ENCODE measurements at places on chromosomes 13 and 19.

DNA sequence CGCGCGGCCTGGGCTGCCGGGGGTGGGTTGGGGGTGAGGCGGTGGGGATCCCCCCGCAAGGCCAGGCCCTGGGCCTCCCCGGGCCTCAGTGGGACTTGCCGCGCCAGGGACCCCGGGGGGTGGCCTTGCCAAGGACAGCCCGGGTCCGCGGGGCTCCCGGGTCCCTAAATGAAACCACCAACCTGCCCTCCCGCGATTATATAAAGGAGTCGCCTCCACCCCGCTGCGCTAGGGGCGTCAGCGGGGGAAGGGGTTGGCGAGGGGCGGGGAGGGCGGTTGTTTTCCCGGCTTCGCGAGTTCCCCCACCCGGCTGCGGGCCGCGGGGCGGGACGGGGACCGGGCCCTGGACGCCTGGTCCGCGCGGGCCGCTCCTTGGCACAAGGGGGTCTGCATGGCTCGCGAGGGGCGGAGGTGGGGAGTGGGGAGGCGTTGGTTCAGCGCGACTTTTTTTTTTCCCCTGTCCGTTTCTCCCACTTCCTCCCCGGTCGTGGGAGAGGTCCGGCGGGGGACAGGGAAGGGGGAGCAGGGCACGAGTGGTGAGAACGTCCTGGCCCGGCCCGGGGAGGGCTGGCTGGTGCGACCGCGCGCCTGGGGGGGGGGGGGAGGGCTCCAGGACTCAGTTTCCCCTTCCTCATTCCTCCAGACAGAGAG is 822 bp upstream of the ZBTB7A start:
- no peak for DNase-seq

DNA sequence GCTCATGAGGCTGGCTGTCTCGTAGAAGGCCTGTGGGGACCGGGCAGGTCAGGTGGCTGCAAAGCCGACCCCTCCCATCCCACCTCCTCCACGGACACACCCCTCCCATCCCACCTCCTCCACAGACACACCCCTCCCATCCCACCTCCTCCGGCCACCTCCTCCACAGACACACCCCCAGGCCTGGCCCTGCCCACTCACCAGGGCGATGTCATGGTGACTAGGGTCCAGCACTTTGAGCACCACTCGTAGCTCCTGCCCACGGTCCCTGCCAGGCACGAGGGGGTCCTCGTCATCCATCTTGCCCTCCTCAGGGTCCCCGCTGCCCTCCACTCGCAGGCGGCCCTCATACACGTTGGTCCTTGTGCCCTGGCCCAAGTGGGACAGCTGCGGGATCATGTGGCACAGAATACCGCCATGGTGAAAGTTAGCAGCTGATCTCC is 18.8 kb downstream of the TYK2 start:
- DNase-seq: no peak

GRCh38 chr19:43773725-43774102 is 7.1 kb downstream of the KCNN4 start:
- no peak for DNase-seq

DNA sequence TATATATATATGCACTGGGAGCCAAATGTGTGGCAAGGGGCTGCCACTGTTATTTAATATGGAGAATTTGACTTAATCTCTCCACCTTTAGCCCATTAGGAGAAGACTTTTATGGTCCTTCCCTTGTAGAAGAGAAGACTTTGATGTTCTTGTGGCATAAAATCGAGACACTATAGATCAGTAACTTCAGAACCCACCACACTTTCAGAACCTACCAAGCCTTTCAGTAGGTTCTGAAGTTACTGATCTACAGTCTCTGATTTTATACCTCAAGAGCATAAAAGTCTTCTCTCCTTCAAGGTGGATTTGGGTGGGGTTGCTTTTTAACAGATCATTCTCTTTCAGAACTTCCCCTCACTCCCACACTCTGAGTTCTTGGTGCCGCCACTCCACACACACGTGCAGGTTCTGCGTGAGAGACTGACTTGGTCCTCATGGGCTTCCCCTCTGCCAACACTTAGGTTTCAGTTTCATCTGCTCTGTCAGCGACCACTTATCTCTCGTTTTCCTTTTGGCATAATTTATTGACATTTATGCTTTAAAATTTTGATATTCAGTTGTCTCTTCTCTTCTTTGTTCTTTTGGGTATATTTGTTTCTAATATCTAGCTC is 213.4 kb upstream of the PCDH17 start:
- DNase-seq: no peak

GRCh38 chr13:88107570-88107969 is 436.4 kb downstream of the SLITRK5 start:
- no peak for DNase-seq

DNA sequence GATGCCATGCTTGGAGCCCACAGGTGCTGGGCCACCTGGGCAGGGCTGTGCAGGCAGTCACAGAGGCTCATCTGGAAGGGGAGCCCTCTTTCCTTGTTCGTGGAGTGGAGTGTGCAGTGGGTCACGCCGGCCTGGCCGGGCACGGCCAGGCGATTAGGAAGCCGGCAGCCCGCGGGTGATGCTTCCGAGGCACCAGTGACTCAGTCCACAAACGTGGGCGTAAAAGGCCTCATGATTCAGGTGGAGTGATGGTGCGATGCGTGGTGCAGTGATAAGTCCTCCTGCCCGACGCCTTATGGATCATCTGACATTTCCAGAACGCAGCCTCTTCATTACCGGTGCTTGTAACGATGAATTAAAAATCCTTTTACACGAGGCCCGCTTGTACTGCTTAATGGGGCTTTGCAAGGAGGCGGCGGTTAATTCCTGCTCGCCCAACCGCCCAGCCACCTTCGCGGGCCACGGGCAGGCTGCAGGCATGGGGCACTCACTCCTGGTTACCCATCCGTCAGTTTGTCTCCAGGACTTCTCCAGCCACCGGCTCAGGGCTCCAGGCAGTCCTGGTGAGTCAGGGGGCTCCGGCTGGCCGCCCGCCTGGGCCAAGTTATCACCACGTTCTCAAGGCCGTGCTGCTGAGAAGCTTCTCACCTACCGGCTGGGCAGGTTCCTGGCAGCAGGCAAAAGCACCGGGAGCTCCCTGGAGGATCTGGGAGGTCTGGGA is 172.4 kb downstream of the KDM4B start:
- DNase-seq: no peak

GRCh38 chr13:86945584-86945983 is 725.6 kb upstream of the SLITRK5 start:
- no peak for DNase-seq

- DNase-seq: peak; percentile 19
Measured at GRCh38 chr19:17079710-17080439, 4.3 kb downstream of the MYO9B start.

- DNase-seq: no peak
Measured at GRCh38 chr13:63094717-63095116, 1679.1 kb upstream of the PCDH20 start.

DNA sequence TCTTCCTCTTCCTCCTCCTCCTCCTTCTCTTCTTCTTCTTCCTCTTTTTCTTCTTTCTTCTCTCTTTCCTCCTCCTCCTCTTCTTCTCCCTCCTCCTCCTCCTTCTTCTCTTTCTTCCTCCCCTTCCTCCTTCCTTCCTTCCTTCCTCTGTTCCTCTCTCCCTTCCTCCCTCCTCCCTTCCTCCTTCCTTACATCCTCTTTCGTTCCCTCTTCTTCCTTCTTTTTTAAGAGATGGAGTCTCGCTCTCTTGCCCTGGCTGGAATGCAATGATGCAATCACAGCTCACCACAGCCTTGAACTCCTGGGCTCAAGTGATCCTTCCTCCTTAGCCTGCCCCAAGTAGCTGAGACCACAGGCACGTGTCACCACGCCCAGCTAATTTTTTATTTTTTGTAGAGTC is 13.2 kb downstream of the EHD2 start:
- no peak for DNase-seq

GRCh38 chr13:43614063-43614462 is 172.7 kb downstream of the ENOX1 start:
- DNase-seq: no peak

Measured in HEK293T (cell line).